ENCODE measurements at places on chromosomes 3 and 15.
A peak's percentile ranks its signal among the peaks of the same experiment; 100 is the strongest.

- peaks cover 24% of the 10 kb centered on the region for H3K27me3 ChIP-seq
- peaks cover 23% of the 10 kb centered on the region for H3K4me1 ChIP-seq
- H3K36me3 ChIP-seq = peaks cover 3% of the 10 kb centered on the region
- peak overlapping the region; percentile 89 for H3K4me3 ChIP-seq
- no peak overlapping the region for H3K27ac ChIP-seq
- DNase-seq = no peak
These were observed 587 bp upstream of the TNK2 start for GRCh38 chr3:195908694-195909581.

DNA sequence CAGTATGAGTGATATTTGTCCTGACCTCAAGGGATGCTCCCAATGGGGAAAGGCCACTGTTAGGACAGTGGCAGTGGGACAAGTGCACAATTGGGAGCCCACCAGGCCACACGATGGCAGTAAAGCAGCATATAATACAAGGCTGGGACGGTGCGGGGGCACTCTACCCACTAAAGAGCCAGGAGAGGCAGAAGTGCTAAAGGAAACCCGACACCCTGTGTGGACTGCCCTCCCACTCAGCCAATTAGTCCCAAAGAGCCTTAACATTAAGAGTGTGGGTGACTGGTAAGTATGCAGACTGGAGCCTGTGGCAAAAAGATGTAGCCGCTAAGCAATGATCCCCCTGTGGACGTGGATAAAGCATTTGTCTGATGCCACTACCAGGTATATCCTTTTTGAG, 8.2 kb upstream of the ZNF589 start:
- H3K4me3 ChIP-seq = peak overlapping the region; percentile 9
- no peak for DNase-seq
- no peaks in the 10 kb centered on the region for H3K27me3 ChIP-seq

GRCh38 chr3:73658227-73658626, 33.5 kb upstream of the PDZRN3 start:
- H3K36me3 ChIP-seq = no peaks in the 10 kb centered on the region
- no peak overlapping the region for H3K4me3 ChIP-seq
- no peak for DNase-seq
- peaks cover 6% of the 10 kb centered on the region for H3K27me3 ChIP-seq
- H3K4me1 ChIP-seq = peaks cover 12% of the 10 kb centered on the region

GRCh38 chr3:77577264-77577663, 537.4 kb downstream of the ROBO2 start:
- DNase-seq = no peak
- H3K27me3 ChIP-seq = no peaks in the 10 kb centered on the region
- H3K36me3 ChIP-seq = peaks cover 9% of the 10 kb centered on the region
- H3K4me3 ChIP-seq = no peak overlapping the region
- no peaks in the 10 kb centered on the region for H3K4me1 ChIP-seq

- H3K4me3 ChIP-seq = peak overlapping the region; percentile 69
- DNase-seq = no peak
- peaks cover 11% of the 10 kb centered on the region for H3K36me3 ChIP-seq
- H3K4me1 ChIP-seq = peaks cover 37% of the 10 kb centered on the region
- H3K27ac ChIP-seq = peak overlapping the region; percentile 77
These were observed 5.7 kb downstream of the MORF4L1 start for GRCh38 chr15:78878356-78878755.

DNA sequence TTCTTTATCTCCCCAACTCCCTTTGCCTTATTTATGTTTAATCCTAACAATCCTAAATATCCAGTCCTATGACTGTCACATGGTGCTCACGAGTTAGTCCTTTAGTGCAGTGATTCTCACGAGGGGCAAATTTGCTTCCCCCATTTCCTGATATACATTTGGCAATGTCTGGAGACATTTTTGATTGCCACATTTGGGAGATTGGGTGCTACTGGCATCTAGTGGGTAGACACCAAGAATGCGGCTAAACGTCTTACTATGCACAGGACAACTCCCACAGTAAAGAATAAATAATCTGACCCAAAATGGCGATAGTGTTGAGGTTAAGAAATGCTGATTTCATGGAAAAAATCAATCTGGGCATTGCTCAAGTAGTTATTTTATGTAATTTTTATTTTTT, 466.5 kb downstream of the ROBO2 start:
- H3K4me3 ChIP-seq = no peak overlapping the region
- no peak for DNase-seq
- H3K4me1 ChIP-seq = peaks cover 4% of the 10 kb centered on the region
- H3K27me3 ChIP-seq = peaks cover 6% of the 10 kb centered on the region
- H3K36me3 ChIP-seq = no peaks in the 10 kb centered on the region
- H3K27ac ChIP-seq = no peak overlapping the region

DNA sequence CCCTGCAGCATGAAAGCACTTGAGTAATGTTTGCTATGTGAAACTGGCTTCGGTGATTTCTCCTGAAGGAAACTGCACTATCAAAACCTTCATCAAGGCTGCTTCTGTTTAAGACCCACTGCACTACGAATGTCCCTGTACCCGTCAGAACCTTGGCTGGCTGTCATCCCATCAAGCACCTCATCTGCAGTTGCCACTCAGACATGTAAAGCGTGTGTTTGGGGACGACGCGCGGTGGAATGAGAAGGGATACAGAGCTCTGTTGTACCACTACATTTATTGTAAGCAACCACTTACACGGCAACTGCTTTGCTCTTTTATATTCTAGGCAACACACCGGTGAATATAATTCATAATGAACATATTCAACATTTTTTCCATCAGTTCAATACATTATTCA, 147.6 kb downstream of the TIGIT start:
- no peak overlapping the region for H3K4me3 ChIP-seq
- peaks cover 10% of the 10 kb centered on the region for H3K4me1 ChIP-seq
- H3K27me3 ChIP-seq = no peaks in the 10 kb centered on the region

- no peak overlapping the region for H3K27ac ChIP-seq
- no peak for DNase-seq
- no peaks in the 10 kb centered on the region for H3K36me3 ChIP-seq
- H3K4me1 ChIP-seq = peaks cover 22% of the 10 kb centered on the region
- H3K27me3 ChIP-seq = peaks cover 4% of the 10 kb centered on the region
These were observed 1.4 kb upstream of the NSMCE3 start for GRCh38 chr15:29270976-29271375.

DNA sequence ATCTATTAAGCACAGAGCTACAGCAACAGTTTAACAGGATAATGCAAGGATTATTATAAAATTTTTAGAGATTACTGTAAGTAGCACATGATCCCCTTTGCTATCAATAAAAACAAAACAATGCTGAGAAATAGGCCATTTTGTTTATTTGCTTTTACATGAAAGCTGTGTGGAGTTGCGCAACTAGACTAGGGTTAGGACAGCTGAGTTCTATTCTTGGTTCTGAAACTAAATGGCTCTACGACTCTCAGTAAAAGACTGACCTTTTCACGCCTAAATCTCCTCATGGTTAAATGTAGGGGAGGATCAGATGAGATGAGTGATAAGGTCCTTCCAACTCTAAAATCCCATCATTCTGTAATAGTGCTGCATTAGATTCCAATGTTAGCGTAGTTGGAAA, 25.0 kb downstream of the KCNMB2 start:
- no peak overlapping the region for H3K27ac ChIP-seq
- no peak overlapping the region for H3K4me3 ChIP-seq
- H3K36me3 ChIP-seq = no peaks in the 10 kb centered on the region
- H3K27me3 ChIP-seq = no peaks in the 10 kb centered on the region
- H3K4me1 ChIP-seq = no peaks in the 10 kb centered on the region

DNA sequence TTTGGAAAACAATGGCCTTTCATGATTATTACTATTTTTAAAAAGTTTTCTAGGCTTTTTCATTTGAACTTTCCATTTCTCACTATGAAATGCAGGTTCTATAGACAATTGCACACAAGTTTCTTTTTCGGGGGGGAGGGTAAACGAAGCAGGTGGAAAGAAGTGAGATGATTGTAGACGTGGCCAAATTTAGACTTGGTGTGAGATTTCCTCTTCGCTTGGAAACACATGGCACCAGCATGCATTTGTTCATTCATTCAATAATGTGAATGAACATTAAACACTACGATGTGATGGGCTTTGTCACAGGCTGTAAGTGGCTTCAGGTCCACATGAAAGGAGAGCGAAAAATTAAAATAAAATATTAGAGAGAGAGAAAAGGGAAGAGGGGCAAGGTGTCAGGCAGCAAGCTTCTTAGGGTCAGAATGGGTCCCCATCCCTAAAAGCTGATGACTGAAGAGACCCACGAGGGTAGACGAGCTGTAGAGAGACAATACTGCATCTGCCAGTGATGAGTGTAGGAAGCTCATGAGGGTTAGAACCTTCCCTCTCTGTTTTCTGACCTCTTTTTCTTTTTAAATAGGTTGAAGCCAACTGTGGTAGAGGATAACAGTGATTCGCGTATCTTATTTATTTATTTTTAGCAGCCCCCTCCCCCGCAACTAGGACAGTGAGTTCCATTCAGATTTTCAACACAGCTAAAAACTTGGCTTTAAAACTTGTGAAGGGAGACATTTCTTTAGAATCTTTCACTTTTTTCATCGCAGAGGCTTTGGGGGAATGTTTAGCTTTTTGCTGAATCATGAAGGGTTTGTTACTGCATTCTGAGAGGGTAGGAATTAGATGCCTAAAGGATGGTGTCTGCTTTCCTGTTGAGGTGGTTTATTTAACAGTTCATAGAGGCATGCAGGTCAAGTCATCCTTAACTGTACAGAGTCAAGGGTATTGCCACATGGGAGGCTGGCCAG, 36.2 kb downstream of the GAP43 start:
- H3K4me1 ChIP-seq = peaks cover 42% of the 10 kb centered on the region
- H3K27ac ChIP-seq = peak overlapping the region; percentile 98
- no peaks in the 10 kb centered on the region for H3K27me3 ChIP-seq
- peak overlapping the region; percentile 93 for H3K4me3 ChIP-seq
- H3K36me3 ChIP-seq = no peaks in the 10 kb centered on the region
- DNase-seq = no peak

GRCh38 chr3:121274411-121274810, 271.4 kb downstream of the POLQ start:
- H3K36me3 ChIP-seq = no peaks in the 10 kb centered on the region
- DNase-seq = no peak
- no peak overlapping the region for H3K27ac ChIP-seq

DNA sequence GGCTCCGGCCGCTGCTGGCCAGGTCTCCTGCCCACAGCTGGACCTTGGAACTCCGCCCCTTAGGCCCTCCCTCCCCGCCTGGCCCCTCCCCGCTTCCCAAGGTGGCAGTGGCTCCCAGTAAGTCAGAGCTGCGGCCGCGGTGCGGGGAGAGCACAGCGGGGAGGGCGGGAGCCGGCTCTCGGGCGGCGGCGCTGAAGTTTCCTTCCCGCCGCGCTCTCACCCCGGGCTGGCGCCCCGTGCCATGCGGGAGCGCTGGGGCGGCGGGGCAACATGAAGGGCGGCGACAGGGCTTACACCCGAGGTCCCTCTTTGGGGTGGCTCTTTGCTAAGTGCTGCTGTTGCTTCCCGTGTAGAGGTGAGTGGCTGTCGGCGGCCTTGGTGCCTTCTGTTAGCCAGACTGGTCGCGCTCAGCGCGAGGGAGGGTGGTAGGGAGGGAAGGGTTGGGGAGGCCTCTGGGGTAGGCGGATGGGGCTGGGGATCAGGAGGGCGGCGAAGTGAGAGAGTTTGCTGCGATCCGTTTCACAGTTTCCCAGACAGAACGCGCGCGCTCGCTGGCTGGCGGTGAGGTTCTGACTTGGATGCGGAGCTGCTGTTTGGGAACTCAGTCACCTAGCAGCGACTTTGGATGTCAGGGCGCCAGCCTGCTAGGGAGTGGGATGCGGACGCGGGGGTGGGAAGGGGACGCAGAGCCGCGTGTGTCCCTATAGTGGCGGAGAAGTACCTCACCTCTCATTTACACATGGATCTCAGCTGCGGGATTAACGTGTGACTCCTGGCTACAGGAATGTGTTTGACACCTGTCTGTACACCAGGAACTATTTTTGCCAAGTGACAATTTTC, 145.5 kb upstream of the UMPS start:
- H3K4me3 ChIP-seq = peak overlapping the region; percentile 94
- H3K27me3 ChIP-seq = peaks cover 16% of the 10 kb centered on the region
- H3K27ac ChIP-seq = peak overlapping the region; percentile 54

- DNase-seq = no peak
- H3K27me3 ChIP-seq = peaks cover 2% of the 10 kb centered on the region
- no peak overlapping the region for H3K4me3 ChIP-seq
- H3K36me3 ChIP-seq = no peaks in the 10 kb centered on the region
- H3K27ac ChIP-seq = peak overlapping the region; percentile 61
These were observed 31.8 kb upstream of the HES1 start for GRCh38 chr3:194103983-194104751.

- peaks cover 17% of the 10 kb centered on the region for H3K4me1 ChIP-seq
- peaks cover 80% of the 10 kb centered on the region for H3K27me3 ChIP-seq
- no peak overlapping the region for H3K27ac ChIP-seq
- H3K4me3 ChIP-seq = no peak overlapping the region
- H3K36me3 ChIP-seq = no peaks in the 10 kb centered on the region
These were observed 5.6 kb upstream of the ISLR2 start for GRCh38 chr15:74124759-74125158.

DNA sequence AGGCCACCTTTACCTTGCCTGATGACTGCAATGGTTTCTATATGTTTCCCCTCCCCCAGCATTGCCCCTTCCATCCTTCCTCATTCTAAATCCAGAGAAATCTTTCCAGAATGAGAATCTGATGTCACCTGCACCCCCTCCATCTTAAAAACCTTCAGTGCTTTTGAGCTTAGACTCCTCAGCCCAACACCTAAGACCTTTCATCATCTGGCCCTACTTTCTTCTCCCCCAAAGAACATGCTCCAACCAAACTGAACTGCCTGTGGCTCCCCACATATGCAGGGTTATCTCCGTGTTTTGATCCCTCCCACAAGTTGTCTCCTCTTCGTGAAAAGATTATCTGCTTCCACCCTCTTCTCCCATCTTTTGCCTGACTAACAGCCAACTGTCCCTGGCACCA, 27.3 kb downstream of the RFTN1 start:
- DNase-seq = no peak
- peaks cover 29% of the 10 kb centered on the region for H3K27me3 ChIP-seq
- no peak overlapping the region for H3K4me3 ChIP-seq
- H3K4me1 ChIP-seq = peaks cover 24% of the 10 kb centered on the region
- peaks cover 23% of the 10 kb centered on the region for H3K36me3 ChIP-seq

DNA sequence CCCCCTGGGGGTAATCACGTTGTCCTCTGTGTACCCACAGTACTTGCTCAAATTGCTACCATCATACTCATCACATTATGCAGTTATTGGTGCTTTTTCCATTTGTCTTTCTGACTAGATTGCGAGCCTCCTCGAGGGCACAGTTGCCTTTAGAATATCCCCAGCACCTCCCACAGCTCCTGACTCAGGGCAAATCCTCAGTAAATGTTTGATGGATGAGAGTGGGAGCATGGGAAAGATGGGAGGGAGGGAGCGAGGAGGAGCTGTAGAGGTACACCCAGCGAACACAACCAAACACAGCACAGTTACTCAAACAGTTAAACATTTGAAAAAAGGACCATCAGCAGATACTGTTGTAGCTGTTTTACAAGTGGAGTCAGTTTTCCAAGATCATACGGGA, 27.9 kb downstream of the SIDT1 start:
- peaks cover 3% of the 10 kb centered on the region for H3K36me3 ChIP-seq
- no peak overlapping the region for H3K27ac ChIP-seq
- no peak for DNase-seq
- H3K4me1 ChIP-seq = no peaks in the 10 kb centered on the region
- no peak overlapping the region for H3K4me3 ChIP-seq
